ENCODE measurements at places on chromosomes 7 and 10.

DNA sequence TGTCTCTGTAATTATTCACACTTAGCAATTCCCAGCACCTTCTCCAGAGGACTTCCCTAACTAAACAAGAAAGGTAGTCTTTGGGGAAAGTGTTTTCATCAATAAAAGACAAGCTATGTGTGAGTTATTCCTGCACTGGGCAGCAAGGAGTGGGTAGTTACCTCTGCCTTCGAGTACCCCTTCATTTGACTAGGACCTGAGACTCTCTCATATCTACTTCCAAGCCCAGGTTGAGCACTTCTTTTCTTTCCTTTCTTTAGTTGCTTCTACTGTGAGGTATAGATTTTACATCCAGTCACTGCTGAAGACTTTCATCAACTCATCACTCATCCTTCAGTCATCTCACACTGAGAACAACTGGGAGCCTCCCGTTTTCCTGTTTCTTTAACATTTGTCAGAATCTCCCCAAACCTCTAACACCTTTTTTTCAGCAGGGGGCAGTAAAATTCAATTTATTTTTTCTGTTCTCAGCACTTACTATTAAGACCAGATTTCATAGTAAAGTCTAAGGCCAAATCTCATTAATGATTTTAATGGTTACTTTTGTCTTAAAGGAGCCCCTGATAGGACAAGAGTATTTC lies 80.1 kb upstream of the PRSS1 start:
- DNase-seq = no peak

DNA sequence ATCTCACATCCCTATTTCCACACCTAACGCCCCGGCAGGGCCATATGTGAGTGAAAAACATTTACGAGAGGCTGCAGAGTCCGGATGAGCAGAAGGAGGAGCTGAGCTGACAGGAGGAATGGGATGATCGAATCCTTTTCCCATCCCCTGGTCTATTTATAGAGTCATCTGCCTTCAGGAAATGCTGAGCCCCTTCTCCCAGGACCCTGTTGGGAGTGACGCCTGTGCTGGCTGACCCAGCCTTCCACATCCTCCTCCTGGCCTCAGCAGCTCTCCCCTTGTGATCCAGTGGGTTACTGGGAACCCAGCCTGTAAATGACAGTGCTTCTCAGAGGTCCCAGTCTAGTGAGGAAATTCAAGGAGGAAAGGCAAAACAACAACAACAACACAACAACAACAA lies 16.6 kb downstream of the DENND2A start:
- no peak for DNase-seq

- DNase-seq = no peak
Observed at GRCh38 chr7:75658802-75659201, 79.9 kb downstream of the HIP1 start.

DNA sequence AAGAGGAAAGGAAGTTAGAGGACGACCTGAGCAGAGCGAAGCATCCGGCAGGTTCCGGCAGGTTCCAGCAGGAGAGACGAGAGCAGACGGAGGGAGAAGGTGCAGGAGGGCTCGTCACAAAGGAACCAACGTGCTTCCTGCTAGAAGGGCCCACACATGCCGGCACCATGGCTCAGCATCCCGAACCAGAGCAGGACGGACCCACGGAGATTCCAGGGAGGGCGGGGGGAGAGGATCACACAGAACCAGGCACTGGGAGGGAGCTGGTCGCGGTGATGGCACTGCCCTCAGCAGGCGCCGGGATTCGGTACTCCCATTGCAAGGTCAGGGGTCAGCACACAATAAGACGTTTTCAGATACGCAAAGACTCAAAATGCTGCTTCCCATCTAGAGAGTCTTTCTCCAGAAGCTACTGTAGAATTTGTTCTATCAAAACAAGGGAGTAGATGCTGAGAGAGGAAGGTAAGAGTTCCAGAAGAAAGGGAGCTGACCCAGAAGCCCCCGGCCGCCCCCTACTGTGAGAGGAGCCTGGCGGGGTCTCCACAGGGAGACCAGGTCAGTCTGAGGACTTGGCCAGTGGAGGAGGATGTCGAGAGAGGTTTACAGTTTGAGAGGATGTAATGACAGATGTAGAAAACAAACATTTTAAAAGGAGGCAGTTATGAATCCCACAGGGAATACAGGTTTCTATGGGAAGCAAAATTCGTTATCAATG lies 23.6 kb upstream of the PWWP2B start:
- DNase-seq = no peak

GRCh38 chr10:3095373-3096139 lies 28.2 kb downstream of the PFKP start:
- no peak for DNase-seq

- no peak for DNase-seq
Observed at GRCh38 chr7:111892588-111892987, 313.6 kb downstream of the DOCK4 start.
